ENCODE measurements at places on chromosomes 3 and 15.

- DNase-seq, result no peak
Observed at GRCh38 chr15:89184357-89184756, 37.0 kb downstream of the RLBP1 start.

GRCh38 chr15:78931439-78932257, 13.2 kb downstream of the CTSH start:
- DNase-seq, result no peak

GRCh38 chr15:99454941-99455788, 110.6 kb upstream of the MEF2A start:
- DNase-seq, result no peak

- DNase-seq, result no peak
Observed at GRCh38 chr3:99541181-99541580, 97.2 kb upstream of the COL8A1 start.

GRCh38 chr15:68425428-68426060, 6.4 kb downstream of the ITGA11 start:
- no peak for DNase-seq

DNA sequence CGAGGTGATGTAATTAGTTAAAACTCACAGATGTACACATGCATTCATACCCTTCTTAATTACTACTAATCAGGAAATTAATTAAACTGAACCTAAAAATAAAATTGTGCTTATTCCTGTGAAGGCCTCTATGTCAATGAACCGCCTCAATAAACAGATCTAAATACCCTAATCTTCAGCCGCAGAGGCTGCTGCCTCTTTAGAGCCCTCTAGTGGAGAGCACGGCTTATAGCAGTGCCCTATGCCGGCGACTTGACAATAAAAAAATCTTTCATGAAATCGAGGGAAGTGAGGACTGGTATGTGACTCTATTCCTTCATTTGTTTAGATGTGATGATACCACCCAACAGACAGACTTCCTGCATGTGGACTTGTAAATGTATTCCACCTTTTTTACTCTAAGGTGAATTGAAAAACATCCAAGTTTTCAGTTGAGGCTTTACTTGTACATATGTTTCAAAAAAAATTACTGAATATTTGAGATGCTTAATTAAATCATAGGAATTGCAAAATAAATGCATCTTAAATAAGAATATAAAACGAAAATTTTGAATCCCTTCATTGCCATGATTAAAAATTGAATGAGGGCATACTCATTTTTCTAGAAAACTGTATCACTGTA, 8.3 kb upstream of the EPHA3 start:
- no peak for DNase-seq

DNA sequence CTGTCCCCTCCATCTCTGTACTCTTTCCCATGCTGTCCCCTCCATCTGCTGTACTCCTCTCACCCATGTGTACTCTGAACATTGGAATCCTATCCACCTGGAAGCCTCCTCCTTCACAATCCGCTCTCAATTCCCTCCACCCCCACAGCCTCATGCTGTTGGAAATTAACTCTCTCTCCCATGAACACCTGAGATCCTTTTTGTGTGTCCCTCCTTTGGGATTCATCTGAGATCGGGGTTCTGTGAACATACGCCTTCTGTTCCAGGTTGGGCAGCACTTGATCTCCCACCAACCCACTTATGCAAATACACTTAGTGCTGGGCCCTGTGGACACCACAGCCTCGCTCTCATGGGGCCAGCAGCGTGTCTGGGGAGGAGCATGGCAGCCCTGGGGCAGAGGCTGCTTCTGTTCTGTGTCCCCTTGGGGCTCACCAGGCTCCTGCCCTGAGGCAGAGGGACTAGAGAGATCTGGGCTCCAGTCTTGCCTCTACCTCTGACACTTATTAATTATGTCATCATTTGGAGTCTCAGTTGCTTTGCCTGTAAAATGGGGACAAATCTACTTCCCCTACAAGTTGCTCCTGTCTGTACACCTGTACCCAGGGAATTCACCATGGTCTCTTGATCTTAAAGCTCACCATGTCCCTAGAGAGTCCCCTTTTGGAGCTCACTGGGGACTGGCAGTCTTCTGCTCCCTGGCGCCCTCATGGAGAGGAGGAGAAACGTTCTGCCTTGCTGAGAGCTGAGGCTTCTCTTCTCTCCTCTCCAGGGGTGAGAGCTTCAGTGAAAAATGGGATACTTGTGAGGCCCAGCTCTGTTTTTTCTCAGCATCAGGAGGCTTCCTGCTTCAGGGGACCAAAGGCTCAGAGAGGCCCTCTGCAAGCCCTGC, 42.7 kb downstream of the ITGA11 start:
- DNase-seq, result no peak

DNA sequence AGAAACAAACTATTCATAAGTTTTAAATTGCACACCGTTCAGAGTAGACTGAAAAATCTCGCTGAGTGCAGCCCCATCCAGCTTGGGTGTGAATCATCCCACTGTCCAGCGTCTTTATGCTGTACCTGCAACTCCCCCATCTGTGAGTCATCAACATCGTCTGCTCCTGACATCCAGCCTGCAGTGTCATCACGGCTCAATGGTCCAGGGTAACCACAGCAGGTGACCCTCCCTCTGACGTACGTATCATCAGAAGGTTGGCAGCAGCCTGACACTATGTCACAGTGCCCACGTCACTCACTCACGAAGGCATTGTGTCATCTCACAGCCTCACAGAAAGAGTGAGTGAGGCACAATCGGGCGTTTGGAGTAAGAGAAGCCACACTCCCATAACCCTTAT, 65.2 kb downstream of the TPRA1 start:
- DNase-seq, result no peak

DNA sequence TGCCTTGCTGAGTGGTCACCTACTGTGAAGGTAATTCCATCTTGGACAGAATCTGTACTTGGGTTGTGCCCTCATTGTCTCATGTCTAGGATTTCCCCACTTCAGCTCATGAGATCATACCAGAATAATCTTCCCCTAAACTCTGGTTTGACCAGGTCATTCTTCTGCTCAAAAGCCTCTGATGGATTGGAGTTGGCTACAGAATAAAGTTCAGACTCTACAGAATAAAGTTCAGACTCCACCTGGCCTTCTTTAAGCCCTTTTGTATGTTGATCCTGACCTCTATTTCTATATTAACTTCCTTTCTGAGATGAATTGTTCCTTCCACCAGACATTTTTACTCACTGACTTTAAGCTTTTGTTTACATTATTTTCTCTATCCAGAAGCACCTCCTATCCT, 6.4 kb upstream of the GLCE start:
- DNase-seq, result no peak

GRCh38 chr3:45942051-45942825, 1.0 kb upstream of the CXCR6 start:
- no peak for DNase-seq

DNA sequence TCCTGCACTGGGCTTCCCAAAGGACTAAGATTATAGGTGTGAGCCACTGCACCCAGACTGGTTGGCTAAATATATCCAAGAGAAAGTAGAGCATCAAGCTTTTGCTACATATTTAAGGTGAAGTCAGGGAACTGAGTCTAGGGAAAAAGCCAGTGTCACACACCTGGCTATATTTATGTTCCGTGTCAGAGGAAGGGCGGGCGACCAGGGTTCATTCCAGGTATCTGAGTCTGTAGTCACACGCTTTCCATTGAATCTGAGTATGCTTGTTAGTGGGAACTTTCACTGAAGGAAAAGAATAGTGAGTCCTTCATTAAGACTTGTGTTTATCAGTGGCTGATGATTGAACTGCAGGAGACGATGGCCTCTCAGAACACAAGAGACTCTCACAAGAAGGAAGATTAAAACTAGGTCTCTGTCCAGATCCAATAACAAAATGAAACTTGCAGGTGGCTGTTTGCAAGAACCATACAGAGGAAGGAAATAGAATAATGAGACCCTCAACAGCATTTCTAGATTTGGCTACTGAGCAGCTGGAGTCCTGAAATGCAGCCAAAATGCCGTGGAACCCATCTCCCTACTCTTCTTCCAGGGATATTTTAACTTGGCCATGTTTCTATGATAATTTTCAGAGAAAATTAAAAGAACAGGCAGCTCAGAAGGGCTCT, 276.3 kb downstream of the THSD4 start:
- no peak for DNase-seq

DNA sequence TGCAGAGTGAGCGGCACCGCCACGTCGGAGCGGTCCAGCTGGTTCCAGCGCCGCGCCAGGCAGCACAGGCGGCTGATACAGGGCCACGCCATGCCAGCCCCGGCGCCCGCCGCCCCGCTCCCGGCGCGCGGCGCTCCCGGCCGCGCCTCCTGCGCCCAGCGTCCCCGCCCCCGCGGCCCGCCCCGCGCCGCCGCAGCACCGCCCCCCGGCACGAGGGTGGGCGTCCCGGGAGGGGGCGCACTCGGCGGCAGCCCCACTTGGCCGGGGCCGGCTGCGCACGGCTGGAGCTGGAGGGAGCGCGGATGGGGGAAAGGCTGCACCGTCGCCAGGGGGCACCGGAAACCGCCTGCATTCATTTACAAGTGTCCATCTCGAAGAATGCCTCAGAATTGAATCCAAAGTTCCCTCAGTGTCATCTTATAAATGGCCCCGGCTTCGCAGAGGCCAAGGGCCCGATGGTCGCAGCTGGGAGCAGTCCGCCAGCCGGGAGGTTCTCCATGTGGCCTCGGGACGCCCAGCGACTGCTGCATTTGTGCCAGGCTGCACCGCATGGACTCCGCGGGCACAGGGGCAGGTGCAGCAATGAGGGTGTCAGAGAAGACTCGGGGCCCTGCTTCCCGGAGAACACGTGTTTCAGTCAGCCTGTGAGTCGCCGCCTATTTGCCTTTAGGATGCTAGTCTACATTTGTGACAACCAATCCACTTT, at the start of gene MAP6D1:
Gene MAP6D1, minus strand, starts transcription at position 122 of the 706 bp plus-strand sequence. Its CDS starts 30 bp downstream, at position 92.
- no peak for DNase-seq

DNA sequence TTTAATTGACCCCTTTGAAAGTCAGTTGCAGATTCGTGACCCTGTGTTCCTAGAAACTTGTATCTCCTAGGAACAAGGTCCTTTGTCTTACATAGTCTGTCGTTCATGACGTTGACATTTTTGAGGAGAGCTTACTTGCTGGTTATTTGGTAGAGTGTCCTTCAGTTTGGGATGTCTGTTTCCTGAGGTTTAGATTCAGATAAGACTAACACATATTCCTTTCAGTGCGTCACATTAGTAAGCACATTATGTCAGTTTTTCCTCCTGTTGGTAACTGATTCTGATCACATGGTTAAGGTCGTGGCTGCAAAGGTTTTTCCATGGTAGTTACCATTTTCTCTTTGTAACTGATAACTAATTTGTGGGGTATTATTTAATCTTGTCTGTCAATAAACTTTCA, 80.8 kb downstream of the PCCB start:
- DNase-seq, result no peak

- no peak for DNase-seq
Observed at GRCh38 chr3:58349792-58350626, 17.3 kb downstream of the PXK start.

DNA sequence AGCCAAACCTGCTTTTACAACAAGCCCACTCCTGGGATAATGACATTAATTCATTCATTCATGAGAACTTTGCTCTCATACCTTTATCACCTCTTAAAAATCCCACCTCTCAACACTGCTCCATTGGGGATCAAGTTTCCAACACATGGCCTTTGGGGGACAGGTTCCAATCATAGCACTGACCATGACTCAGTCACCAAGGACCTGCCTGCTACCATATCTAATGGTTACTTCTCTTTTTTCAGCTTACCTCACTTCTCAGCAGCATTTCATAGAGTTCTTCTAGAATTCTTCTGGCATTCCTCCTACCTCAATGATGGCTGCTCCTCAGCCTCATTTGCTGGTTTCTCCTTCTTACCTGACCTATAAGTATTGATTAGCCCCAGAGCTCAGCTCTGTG, 36.9 kb upstream of the RYK start:
- DNase-seq, result no peak

- DNase-seq, result no peak
Observed at GRCh38 chr15:76667943-76668715, 237.0 kb downstream of the SCAPER start.

- DNase-seq, result no peak
Observed at GRCh38 chr3:8663177-8664061, 18.8 kb upstream of the SSUH2 start.

GRCh38 chr3:192494174-192494573, 233.2 kb downstream of the FGF12 start:
- no peak for DNase-seq

Data from NCI-H187 treated with DMSO at 0.1 percent for 48 hours (cell line).